ENCODE measurements at places on chromosomes 2 and 18. TPM values are rescaled to one million over a fixed set of nuclear protein-coding genes. Genes with fewer than 3 reads are reported as not detected.

Gene DSG1
- polyA plus RNA-seq: 0.05 TPM

Gene SPATA3
- polyA plus RNA-seq: not detected

Gene LRATD1
- polyA plus RNA-seq: 7.9 TPM

Gene COL4A3
- polyA plus RNA-seq: 3.2 TPM

Gene TRIM43
- not detected for polyA plus RNA-seq

Gene ZNF142
- polyA plus RNA-seq: 7.9 TPM

Gene COL5A2
- 2.2 TPM for polyA plus RNA-seq

Gene PTRHD1
- polyA plus RNA-seq: 16.0 TPM

Gene C1D
- polyA plus RNA-seq: 16.7 TPM

Gene ZNF892
- 0.76 TPM for polyA plus RNA-seq

Gene UNC80
- 1.7 TPM for polyA plus RNA-seq

Gene ANKRD53
- 7.8 TPM for polyA plus RNA-seq

Gene RAX
- not detected for polyA plus RNA-seq

Gene SCYGR4
- not detected for polyA plus RNA-seq

Gene WDR75
- 11.3 TPM for polyA plus RNA-seq

Gene ATG16L1
- 7.4 TPM for polyA plus RNA-seq

Gene LIMS2
- 139 TPM for polyA plus RNA-seq

Gene REEP1
- 4.2 TPM for polyA plus RNA-seq

Gene NDC80
- polyA plus RNA-seq: 0.87 TPM

Gene AQP12B
- polyA plus RNA-seq: 158 TPM

Gene IL36RN
- not detected for polyA plus RNA-seq

Gene GEN1
- 2.1 TPM for polyA plus RNA-seq

Gene MDH1
- 85.2 TPM for polyA plus RNA-seq

Gene SPEG
- 21.9 TPM for polyA plus RNA-seq

Gene STAT4
- polyA plus RNA-seq: 2.0 TPM

Gene AMER3
- polyA plus RNA-seq: 0.99 TPM

Gene PROM2
- polyA plus RNA-seq: 12.5 TPM

Gene CBLN2
- polyA plus RNA-seq: not detected

Data from pancreas (tissue), 10 donors.